ENCODE measurements at places on chromosomes 7 and 10. TPM values are rescaled to one million over a fixed set of nuclear protein-coding genes. Genes with fewer than 3 reads are reported as not detected.

The HHEX gene
- total RNA-seq, result 15.3 TPM

The MYH16 gene
- not detected for total RNA-seq

- DNase-seq, result no peak
These were observed 66.3 kb upstream of the CAV2 start for GRCh38 chr7:116433246-116433645.

GRCh38 chr10:99943908-99944307 is 65.8 kb downstream of the DNMBP start:
- no peak for DNase-seq

GRCh38 chr10:22433875-22434274 is 88.6 kb downstream of the SPAG6 start:
- DNase-seq, result no peak
